H4 (cell line): ENCODE measurements at places on chromosomes 7 and 10. TPM values are rescaled to one million over a fixed set of nuclear protein-coding genes. Genes with fewer than 3 reads are reported as not detected.

DNA sequence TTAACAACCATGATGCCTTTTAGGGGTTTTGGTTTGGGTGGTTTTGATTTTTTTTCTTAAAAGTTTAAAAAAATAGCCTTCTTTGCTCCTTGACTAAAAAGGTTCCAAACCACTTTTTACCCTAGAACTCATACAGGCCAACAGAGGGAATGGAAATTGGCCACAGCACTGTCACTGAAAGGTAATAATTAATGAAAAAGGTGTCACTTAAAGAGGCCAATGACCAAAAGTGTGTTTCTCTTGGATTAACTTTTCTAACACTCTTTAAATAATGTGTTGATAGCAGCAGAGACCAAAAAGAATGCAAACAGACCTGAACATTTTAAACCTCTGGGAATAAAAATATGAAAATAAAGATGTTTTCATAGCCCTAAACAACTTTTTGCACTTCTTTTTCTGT, 221.1 kb upstream of the TCF7L2 start:
- no peak for DNase-seq

GRCh38 chr10:125985557-125986240, 89.3 kb downstream of the FANK1 start:
- no peak for DNase-seq

DNA sequence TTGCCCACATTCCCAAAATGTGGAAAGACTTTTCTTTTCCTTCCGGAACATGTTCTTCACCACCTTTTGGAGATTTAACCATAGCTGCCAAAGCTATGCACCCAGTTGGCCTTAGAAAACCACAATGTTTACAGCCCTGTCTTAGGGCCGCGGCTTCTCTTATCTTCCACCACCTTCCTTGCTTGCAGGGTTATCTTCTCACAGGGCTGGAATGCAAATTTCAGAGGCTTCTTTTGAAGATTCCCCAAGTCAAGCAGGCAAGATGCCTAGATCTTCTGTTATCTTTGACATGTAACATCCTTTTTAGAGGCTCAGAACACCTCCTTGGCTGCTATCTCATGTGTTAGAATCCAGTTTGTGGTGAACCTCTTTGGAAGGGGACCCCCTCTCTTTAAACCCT, 11.1 kb downstream of the KCTD7 start:
- no peak for DNase-seq

GRCh38 chr10:66931340-66931948, 5.6 kb downstream of the LRRTM3 start:
- peak; percentile 59 for DNase-seq

GRCh38 chr10:118101501-118101900, 54.8 kb upstream of the RAB11FIP2 start:
- DNase-seq, result no peak

DNA sequence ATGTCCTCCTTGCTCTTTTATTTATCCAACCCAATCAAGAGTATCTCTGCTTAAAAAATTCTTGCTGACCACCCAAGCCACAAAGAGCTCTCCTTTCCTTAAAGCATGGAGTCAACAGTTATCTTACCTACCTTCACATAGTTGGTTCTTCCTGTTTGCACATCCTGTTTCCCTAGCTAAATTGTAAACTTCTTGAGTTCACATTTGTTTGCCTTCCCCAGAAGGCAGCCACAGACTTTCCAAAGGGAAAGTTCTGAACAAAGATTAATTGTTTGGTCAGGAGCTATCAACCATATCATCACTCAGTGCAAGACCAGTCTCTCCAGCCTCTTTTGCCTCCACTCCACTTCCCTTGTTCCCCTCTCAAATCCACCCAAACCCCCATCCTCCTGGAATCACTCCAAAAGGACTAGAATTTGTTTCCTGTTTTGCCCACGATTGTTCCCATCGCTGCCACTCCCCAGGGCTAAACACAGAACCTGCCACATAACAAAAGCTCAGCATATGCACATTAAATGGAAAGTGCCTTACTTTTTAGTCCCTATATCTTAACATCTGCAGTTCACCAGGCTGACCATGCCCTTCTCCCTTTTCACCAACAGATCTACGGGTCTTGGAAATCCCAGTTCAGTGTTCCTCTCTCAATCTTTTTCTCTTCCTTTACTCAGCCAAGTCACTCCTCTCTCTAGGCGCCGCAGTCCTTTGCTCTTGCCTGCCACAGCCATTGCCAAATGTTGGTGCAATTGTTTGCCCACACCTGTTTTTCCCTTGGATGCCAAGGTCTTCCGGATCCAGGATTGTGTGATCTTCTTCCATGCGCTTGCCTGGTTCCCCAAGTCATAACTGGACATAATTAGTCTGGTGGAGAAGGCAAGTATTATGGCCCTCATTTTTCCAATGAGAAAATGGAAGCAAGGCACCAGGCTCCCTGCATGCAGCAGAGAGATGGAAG, 265.5 kb downstream of the KCNMA1 start:
- DNase-seq, result peak; percentile 36

DNA sequence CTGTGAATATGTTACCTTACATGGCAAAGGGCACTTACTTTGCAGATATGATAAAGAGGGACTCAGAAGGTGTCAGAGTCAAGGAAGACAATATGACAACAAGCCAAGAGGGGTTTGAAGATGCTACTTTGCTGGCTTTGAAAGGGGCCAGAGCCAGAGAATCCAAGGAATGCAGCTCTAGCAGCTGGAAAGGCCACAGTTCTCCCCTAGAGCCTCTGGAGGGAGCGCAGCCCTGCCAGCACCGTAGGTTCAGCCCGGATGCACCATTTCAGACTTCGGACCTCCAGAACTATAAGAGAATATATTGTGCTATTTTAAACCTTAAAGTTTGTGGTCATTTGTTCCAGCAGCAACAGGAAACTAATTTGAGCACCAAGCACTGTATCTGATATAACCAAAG, 32.9 kb upstream of the WDR11 start:
- DNase-seq, result no peak

DNA sequence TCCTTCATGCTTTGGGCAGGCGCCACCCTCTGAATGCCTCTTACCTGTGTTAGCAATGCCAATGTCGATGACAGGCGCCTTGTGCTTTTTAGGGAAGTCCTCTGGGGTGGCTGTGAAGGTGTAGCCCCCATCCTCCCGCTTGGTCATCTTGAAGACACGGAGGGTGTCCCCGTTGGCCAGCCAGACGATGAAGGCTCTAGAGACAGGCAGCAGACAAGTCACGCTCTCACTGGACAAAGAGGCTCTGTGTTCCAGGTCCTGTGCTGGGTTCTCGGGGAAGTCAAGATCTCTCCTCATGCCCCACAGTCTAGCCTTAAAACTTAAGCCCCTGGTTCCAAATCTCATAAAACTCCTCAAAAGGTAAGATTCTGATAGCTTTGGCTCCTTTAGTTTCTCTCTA, 5.1 kb downstream of the TBL2 start:
- DNase-seq, result no peak

- no peak for DNase-seq
Observed at GRCh38 chr10:43167498-43167889, 29.2 kb downstream of the CSGALNACT2 start.

DNA sequence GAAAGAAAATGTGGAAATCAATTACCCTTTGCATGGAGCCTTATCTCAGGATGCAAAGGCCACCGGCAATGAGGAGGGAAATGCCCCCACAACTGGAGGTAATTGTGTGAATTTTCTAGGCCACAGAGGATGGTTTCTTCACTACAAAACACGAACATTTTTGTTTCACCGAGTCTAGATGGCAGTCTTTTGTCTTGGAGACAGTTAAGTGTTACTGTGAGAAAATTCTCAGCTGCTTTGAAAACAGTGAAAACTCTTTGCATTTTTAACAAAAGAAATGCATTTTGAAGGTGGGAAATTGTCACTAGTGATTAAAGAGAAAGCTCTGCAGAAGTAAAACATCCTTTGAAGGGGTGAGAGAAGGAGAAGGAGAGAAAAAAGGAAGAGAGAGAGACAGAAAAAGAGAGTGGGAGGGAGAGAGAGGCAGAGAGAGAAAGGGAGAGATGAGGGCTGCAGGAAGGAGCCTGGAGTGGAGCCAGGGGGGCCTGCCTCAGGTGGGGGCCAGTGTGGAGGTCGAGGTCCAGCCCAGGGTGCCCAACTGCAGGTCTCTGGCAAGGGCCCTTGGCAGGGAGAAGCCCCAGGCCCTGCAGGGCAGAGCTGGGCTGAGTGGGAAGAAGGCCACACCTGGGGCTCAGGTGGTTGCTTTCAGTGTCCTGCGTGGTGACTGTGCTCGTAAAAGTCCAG, 261.4 kb downstream of the ADARB2 start:
- no peak for DNase-seq

- DNase-seq, result peak; percentile 84
Observed at GRCh38 chr7:116653204-116653603, 18.8 kb upstream of the MET start.

- DNase-seq, result no peak
Observed at GRCh38 chr7:140697447-140698143, 1.1 kb downstream of the NDUFB2 start.

DNA sequence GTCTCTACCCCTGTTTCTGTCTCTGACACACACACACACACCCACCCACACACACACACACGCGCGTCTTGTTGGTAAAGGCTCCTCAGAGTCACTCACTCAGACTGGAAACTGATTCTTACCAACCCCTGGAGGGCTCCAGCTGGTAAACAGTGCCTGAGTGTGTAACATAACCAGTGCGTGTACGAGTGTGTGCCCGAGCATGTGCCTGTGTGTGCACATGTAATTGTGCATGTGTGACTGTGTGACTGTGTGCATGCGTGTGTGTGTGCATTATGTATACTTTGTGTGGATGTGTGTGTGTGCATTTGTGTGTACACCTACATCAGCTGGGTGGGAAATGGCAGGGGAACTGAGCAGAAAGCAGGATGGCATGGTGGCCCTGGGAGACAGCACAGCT, 317.1 kb downstream of the WDR37 start:
- no peak for DNase-seq

DNA sequence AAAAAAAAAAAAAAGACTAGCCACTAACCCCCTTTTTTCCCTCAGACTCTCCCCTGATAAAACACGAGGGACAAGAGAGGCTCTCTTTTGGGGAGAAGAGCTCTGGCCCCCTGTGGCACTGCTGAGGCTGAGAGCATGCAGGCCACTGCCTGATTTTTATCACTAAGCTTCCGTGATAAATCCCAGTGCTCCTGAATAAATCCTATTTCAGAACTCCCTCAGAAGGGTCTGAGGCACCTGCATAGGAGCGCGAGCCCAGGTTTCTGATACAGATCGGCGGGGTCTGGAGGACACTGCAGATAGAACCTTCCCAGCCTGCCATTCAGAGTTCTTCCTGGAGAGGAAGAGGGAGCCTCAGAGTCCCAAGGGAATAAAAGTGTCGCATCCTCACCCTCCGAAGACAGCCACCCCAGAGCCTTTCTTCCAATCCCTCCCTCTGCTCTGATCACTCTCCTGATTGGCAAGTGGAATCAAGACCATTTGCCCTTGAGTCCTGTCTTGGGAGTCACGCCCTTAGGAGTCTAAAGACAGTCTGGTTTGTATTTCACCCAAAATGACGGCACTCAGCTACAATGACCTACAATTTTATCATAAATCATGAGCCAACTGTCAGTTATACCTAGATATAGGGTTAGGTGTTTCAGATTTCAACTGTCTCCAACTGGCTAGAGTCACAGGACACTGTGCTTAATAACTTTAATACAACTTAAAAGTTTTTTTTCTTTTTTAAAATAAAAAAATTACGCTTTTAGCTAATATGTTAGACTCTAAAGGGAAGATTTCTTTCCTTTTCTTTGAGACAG, 153.5 kb downstream of the RNF216 start:
- no peak for DNase-seq

DNA sequence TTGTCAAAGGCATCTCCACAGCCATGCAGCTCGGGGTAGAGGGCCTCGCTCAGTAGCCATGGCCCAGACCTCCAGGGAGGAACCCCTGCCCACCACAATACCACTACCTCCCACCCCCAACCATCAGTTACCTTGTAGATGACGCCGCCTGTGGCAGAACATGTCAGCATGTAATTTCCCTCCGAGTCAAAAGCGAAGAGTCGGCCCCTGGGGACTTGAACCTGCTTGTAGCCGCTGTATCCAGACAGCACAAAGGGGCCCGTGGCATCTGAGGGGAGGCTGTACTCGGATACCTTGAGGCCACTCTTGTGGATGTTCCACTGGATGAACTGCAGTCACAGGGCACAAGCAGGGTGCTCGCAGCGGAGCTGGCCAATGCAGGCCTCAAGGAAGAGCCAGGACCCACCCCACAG, 16.3 kb upstream of the CYREN start:
- no peak for DNase-seq

DNA sequence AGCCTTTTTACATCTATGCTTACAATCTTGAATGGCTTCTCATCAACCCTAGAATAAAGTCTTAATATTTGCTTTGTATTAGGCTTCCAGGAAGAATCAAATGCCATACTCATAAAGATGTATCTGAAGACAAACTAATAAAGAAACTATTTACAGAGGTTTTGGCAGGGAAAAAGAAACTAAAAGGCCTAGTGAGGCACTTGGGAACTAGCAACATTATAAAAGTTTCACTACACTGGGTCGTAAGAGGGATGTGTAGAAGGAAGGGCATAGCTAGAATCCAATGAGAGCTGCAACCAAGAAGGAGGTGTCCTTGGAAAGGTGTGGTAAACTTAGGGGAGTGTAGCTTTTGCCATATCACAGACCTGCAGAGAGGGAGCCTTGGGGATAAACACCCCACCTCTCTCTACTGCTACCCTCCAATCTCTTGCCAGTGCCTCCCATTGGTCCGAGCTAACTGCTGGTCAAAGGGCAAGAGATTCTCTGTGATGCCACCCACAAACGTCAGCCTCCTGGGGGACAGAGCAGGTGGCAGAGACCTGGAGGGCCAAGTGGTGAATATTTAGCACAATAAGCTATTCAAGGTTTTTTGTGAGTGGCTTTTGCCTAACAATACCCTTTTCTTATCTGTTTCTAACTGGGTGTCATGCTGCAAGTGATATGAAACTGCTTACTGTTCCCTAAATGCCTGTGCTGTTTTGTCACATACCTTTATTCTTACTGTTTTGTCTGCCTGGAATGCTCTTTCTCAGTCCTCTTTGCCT, 60.7 kb downstream of the CPED1 start:
- DNase-seq, result no peak

DNA sequence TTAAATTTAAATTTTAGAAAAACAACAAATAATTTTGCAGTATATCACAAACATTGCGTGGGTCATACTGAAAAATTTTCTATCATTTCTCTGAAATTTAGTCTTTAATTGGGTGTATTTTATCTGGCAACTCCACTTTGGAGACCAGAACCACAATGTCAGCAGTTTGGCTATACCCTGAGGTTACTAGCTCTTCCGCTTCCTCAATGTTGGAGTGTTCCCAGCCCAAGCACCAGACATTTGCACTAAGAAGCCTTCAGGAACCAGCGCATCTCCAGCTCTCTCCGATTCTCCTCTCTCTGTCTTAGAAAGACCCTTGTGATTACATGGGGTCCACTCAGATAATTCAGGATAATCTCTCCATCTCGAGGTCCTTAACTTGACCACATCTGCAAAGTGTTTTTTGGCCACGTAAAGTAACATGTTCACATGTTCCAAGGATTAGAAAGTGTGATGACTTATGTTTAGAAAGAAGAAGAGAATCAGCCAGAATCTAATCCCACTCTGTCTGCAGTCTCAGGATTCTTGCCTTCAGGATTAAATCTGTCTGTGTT, 43.1 kb upstream of the ADRB1 start:
- DNase-seq, result no peak

CALU gene
- total RNA-seq, result 462 and 489 TPM in 2 replicates

WIPF3 gene
- total RNA-seq, result not detected in 2 replicates

ANKRD30A gene
- total RNA-seq, result 0.41 and 1.2 TPM in 2 replicates

KIAA1549 gene
- 2.5 and 3.3 TPM in 2 replicates for total RNA-seq

IGF2BP3 gene
- 68.8 and 110 TPM in 2 replicates for total RNA-seq

SVOPL gene
- not detected in 2 replicates for total RNA-seq
